Anterior cingulate cortex (tissue), 58 donors: ENCODE measurements at places on chromosomes 11 and 22.

DNA sequence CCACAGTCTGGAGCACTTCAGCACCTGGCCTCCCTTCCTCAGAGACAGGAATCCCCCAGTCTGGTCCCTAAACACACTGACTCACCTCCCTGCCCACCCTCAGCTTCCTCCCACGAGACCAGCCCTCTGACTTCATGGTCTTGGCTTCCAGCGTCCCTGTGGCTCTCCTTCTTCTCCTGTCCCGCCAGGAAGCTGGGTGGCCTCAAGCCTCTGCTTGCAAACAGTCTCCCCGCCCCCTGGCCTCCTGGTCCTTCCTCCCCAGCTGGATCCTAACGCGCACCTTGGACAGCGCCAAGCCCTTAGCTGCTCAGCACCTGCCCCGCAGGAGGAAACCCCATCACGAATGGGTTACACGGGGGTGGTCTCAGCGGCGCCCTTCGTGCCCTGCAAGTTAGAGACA is 4.5 kb downstream of the NCF4 start:
- DNase-seq: no peak

DNA sequence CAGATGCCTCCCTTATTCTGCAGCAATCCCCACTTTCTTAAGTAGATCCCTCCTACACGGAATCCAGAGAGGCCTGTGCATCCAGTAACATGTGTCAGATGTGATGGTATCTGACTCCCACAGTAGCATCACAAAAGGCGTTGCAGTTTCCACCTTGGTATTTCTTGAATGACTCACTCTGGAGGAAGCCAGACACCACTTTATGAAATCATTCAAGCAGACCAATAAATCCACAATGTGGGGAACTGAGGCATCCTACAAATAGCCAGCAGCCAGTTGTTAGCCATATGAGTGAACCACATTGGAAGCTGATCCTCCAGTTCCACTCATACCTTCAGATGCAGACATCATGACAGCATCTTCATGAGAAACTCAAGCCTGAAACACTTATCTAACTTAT is 798.1 kb downstream of the OPCML start:
- no peak for DNase-seq

DNA sequence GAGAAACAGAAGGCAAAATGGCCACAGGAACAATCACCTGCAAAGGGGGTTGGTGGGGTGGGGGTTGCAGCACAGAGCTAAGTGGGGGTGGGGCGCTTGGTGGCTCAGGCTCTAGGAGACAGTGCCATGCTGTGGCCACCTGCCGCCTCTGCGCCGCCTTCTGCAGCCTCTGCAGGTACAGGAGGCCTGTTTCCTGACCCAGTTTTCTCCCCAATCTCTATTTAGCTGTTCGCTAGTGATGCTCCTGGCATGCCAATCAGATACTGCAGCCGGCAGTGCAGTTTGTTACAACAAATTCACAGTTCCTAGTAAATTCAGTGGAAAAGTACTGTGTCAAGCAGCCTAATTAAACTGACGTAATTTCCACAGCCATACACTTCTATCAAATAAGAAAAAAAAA is 106.4 kb downstream of the SERGEF start:
- DNase-seq: peak; percentile 63

- DNase-seq: no peak
Measured at GRCh38 chr11:122343210-122343609, 227.2 kb upstream of the BLID start.

GRCh38 chr22:27785831-27786230 is 15.7 kb downstream of the MN1 start:
- DNase-seq: no peak

- no peak for DNase-seq
Measured at GRCh38 chr11:61782299-61782698, 10.1 kb downstream of the TMEM258 start.

DNA sequence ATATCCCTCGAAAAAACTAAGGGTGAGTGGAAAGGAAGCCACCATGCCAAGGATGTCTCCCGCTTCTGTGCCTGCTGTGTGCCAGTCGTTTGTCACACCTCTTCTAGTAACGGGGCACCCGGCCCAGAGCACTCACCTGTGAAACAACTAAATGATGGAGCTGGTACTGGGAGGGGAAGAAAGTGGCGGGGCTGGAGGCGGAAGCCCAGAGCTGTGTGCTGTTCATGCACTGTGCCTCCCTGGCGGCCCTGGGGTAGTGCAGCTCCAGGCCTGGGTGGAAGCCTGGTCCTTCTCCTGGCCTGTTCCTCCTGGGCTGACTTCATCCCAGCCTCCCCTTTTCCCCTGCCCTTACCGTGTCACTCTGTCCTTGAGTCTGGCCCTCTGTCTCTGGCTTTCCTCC is 130.2 kb downstream of the CEP164 start:
- no peak for DNase-seq

GRCh38 chr11:1126935-1127663 is 30.7 kb upstream of the MUC5AC start:
- no peak for DNase-seq

DNA sequence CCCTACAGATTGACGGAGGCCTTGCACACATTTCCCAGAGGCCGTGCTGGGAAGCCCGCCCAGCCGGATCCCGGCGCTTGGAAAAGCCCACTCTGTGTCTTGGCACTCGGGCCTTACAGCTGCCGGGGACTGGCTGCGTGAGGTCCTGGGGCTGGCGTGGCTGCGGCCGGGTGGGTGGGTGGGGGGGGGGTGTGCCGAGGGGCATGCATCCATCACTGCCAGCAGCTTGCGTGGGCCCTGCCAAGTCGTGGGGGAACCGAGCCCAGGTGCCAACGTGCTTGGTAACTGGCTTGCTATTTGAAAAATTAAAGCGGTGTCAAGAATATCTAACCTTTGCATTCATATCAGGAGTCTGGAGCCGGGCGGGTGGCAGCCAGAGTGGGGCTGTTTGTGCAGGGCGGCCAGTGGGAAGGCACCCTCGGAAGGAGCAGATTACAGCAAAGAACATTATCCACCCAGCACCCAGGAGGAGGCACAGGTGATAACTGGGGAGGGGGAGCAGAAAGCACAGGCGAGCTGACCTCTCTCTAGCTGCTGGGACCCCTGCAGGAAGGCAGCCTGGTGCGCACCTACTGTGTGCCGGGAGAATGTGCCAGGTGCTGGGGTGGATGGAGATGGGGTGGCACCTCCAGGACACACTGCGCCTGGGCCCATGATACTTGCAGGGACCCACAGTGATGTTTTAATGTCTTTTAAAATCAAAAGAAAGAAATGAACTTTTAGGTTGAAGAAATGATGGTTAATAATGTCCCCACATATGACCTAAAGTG is 28.5 kb upstream of the SMIM38 start:
- DNase-seq: no peak

- DNase-seq: no peak
Measured at GRCh38 chr11:100353083-100353482, 334.0 kb upstream of the ARHGAP42 start.

GRCh38 chr11:68010090-68011041 is at the start of gene ALDH3B1:
Gene ALDH3B1 (plus strand): TSS chr11:68010327. CDS start chr11:68015298, 4,971 bp downstream.
- DNase-seq: no peak

DNA sequence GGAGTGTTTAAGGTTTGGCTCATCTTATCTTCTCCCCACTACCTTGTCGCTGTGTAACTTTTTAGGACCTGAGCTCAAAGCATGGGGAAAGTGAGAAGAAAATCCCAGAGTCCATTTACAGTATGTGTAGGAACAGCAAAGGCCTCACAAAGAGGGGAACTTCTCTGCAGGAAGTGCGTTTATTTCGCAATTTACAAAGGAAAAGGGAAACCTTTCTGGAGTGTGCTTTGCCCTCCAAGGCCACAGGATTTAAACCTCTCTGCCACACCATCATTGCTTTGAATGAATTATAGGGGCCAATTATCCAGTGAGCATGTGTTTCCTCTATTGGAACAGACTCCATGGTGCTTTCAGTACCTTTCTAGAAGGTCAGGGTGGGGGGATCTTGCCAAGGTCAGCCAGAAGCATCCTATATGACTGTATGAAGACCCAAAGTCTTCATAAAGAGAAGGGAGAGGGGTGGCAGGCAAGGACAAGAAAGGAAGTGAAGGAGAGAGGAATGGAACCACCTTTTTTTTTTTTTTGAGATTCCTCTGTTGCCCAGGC is 68.1 kb upstream of the LMO2 start:
- no peak for DNase-seq

- no peak for DNase-seq
Measured at GRCh38 chr22:38861927-38862326, 10.1 kb downstream of the CBX6 start.

DNA sequence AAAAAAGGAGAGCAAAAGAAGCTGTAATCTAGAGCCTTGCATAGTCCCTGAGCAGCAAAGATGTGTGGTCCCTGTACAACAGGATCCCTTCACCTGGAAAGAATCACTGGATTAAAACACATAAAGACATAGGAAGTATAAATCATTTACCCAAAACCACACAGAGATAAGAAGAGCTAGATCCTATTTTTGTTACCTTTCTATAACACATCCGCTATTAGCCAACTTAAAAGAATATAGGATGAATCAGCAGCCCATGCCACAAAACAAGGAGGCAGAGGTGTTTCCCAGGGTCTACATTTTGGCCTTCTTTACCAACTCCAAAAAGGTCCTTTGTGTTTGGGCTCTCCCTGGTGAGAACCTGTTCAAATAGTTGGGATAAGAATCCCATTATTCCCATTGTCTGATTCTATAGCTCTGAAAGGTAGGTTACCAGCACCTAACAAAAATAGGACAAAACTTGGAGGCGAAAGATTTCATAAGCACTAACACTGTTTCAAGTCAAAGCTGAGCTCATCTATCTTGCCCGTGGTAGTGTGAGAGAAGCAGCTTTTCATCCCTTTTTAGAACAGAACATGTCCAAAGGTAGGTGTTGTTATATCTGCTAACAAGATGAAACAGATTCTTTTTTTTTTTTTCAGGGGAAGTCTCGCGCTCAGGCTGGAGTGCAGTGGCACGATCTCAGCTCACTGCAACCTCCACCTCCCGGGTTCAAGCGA is 26.8 kb downstream of the PAK1 start:
- no peak for DNase-seq

- no peak for DNase-seq
Measured at GRCh38 chr11:2928605-2929530, at the start of gene PHLDA2. Gene PHLDA2 (minus strand): TSS chr11:2929420. CDS start chr11:2929364, 56 bp downstream.

DNA sequence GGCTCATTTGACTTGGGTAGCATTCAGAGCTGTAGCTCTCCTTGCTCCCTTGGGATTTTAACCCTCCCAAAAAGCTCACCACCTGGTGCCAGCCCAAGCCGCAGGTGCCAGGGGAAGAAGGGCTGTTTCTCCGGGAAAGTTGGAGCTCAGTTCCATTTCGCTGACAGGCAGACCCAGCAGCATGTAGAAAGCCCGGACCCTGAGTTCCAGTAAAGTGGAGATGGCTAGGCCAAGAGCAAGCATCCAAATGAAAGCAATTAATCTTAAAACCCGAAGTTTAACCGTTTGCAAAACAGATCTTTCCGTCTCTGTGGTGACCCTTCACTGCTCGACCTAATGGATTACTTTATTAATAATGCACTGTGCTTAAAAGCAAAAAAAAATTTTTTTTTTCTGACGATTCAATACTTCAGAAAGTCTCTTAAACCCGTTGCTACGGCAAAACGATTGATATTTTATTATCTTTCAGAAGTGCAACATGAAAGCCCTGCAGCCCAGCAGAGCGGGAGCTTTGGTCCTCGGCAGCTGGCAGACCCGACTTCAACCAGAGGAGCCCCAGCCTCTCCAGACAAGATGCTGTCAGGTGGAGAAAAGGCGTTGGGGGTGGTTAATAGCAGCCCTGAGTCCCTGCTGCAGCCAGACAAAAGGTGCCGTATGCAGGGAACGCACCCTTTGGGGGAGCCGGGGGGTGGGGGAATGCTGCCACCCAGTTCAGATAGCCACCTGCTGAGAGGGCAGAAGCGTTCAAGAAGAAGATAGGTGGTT is 3.3 kb downstream of the LMO1 start:
- no peak for DNase-seq

DNA sequence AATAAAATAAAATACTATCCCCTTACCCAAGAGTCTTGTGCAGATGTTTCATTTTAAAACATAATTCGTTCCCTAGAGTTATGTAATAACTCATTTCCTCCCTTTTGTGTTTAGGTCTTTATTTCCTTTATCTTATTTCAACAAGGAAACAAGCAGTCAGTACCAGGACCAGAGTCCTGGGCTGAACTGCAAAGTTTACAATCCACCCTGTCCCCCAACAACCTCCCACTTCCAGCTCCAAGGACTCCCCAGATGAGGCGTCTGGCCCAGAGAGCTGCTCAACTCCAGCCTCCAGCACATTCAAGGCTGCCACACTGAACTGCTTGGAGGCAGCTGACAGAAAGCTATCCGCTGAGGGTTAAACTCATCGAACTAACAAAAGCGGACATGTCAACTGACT is 4.5 kb downstream of the POLDIP3 start:
- no peak for DNase-seq

- DNase-seq: no peak
Measured at GRCh38 chr11:10606536-10607208, 38.2 kb upstream of the LYVE1 start.

- DNase-seq: no peak
Measured at GRCh38 chr11:92687724-92688123, 281.7 kb upstream of the MTNR1B start.

DNA sequence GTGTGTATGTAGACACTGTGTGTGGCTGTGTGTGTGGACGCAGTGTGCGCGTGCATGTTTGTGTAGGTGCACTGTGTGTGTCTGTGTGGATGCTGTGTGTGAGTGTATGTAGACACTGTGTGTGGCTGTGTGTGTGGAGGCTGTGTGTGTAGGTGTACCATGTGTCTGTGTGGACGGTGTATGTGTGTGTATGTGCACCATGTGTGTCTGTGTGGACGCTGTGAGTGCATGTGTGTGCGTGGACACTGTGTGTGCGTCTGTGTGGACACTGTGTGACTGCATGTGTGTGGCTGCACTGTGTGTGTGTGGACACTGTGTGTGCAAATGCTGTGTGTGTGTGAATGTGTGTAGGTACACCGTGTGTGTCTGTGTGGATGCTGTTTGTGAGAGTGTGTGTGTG is 10.3 kb downstream of the TRPM5 start:
- no peak for DNase-seq

- DNase-seq: peak; percentile 45
Measured at GRCh38 chr11:62611705-62612365, 740 bp downstream of the EML3 start.

GRCh38 chr11:96101146-96101545 is 177.2 kb upstream of the MTMR2 start:
- DNase-seq: no peak

GRCh38 chr11:102683277-102683676 is 22.3 kb downstream of the MMP27 start:
- no peak for DNase-seq
